ENCODE measurements at places on chromosomes 3 and 15.

DNA sequence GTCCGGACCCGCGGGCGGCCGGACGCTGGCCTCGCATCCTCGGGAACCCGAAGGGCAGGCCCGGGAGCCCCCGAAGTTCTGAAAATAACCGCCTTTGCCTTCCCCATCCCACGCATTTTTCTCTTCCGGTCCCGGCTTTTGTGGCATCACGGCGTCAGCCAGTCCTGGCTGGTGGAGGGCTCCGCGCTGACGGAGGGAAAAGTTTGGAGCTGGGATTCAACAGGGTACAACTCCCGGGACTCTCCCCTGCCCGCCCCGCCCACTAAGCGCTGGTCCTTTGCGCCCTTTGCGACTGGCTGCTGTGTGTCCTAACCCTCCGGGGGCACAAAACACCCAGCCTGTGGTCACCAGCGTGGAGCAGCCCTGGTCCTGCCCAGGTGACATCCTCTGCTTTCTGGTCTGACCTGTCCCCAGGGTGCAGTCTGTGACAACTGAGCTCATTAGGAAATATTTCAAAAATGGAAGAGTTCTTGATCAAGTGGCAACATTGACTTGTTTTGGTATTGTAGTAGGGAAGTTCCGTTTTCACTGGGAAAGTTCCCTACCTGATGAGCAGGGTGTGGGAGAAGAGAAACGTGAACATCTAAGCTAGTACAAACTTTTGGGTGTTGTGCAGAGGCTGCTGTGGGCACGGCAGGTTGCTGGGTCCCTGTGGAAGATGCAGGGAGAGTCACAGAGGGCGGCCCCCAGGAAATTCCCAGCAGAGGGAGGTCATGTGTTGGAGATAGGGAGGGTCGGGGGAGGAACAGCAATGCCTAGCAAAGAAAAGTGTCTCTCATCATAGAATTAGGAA is 775 bp downstream of the ARNT2 start:
- DNase-seq, result no peak

GRCh38 chr3:22569570-22569969 is 633.6 kb upstream of the UBE2E2 start:
- no peak for DNase-seq

DNA sequence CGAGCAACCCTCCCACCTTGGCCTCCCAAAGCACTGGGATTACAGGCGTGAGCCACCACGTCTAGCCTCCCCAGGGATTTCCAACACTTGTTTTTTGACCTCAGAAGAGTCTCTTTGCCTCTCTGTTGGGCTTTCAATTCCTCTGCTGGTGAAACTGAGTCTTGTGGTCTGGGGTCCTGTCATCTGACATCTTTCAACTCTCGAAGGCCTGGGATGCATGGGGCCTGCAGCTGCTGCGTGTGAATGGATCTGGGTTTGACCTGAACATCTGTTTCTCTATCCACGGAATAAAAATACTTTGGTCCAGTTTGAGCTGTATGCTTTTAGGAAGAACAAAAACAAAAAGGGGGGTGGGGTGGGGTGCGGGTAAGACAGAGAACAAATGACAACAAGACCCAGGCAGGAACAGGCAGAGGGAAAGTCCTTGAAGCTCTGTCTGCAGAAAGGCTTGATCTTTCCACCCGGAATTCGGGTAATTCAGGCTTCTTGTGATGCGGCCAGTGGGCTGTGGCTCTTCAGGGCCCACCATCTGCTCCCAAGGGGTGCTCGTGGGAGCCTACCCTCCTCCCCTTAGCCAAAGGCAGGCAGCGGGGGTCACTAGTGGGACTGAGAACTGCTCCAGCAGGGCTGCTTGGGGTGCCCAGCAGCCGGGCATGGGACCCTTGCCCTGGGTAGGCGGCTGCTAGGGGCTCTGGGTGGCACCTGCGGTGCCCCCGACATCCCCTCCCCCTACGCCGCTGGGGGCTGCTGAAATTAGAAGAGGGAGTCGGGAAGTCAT is 71.5 kb downstream of the SLC12A8 start:
- no peak for DNase-seq

DNA sequence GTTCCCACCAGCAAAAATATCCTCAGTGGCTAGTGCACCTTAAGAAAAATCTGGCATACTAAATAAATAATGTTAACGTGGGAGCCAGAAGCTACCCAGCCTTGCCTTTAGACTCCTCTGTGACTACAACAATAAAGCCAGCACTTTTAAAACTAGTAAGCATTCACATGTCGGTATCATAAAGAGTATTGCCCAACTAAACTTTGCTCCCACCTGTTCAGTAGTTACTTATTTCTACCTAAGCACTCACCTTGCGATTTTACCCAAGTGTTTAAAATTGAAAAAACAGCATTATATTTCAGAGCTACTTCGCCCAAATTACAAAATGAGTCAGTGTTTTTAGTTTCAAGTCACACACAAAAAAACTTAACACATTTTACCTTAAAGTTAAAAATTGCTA is 12.8 kb downstream of the ALDH1L1 start:
- no peak for DNase-seq

DNA sequence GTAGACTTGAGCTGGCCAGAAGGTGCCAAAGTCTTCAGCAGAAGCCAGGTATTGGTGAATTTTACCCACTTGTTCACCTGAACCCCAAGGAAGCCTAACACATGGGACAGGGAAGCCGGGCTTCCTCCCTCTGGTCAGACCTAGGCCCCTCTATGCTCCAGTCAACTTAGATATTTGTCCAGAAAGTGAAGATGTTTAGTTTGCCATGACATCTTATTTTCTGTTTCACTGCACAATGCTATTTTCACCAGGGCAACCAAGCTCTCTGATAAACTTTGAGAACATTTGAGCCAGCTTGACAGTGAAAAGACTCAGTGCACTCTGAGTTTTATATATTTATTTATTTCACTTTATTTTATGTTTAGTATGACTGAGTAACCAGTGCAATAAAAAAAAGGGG is 71.0 kb downstream of the SOX14 start:
- DNase-seq, result no peak

Data from stimulated activated CD8-positive, alpha-beta memory T cell treated with anti-CD3 and anti-CD28 coated beads, Interleukin-4, amount 100 ng/mL, for 24 hours (primary cell).